Breast epithelium (tissue), 4 donors: ENCODE measurements at places on chromosomes 7 and 10.

- no peak for DNase-seq
These were observed 1033.1 kb downstream of the NRG3 start for GRCh38 chr10:82908096-82908495.

DNA sequence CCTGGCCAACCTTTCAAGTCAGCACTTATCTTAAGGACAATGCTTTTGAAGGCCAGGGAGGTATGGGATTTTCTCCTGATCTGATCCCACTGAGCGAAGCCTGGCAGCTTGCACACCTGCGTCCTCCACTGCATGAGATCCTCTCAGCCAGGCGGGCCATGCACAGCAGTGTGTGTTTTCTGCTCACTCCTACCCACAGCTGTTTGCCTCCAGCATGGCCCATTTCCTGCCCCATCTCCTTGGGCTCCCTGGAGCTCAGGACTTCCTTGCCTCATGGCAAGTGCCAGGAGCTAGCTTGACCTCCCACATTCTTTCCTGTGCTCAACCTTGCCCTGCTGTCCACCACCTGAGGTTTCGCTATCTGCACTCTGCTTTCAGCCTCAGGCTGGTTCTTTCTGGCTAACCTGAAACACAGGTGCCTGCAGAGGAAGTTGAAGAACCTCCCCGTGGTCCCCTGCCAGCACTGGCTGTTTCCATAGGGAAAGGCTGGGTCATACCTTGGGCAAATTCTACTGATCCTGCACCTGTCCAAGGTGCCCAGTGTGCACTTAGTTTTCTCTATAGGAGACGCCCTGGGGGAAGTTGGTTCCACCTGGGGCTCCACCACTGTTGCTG is 43.9 kb upstream of the EEPD1 start:
- DNase-seq: no peak

DNA sequence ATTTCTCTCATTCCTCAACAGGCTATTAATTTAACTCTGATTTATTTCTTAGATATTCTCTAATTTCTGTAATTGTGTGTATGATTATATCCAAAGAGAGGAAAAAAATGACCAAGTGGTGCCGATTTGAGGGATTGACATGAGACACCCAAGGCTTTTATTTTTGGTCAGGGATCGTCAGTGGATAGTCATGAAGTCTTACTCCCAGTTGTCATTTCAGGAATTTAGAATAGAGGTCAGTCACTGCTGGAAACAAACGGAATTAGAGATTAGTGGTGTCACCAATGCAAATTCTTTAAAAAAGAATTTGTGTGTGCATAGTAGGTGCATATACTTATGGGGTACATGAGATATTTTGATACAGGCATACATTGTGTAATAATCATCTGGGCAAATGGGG is 26.8 kb upstream of the AGR3 start:
- DNase-seq: no peak

DNA sequence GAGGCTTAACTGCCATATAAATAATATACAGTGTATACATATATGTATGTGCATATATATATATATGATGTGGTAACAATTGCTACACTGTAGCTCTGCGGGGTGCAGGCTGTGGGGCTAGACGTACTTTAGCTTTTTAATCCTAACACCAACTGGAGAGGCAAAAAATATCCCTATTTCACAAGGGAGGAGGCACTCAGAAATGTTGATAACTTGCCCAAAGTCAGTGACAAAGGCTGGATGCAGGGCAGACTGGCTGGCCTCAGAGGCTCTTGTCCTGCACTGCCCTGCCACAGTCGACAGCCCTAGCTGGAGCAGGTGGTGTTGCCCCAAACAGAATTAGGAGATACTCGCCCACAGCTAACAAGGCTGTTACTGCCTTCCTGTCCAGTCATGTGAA is 1.5 kb upstream of the RELN start:
- no peak for DNase-seq

- DNase-seq: no peak
These were observed 36.6 kb downstream of the RHEB start for GRCh38 chr7:151482883-151483710.

DNA sequence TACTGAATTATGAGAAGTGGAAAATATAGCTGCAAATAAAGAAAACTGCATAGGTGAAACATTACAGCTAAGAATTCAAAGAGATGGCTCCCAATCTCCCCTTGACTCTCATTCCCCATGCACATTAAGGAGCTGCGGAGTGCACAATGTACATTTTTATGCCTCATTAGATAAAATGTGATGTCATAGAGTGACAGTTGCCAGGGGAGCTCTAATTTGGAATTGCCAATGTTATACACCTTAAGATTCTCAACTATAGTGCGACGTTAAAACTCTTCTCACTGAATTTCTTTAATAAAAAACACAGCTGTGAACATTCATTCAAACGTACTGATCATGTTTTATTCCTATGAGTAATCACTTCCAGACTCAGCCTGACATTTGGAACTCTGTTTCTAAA is 386.9 kb upstream of the CELF2 start:
- no peak for DNase-seq

DNA sequence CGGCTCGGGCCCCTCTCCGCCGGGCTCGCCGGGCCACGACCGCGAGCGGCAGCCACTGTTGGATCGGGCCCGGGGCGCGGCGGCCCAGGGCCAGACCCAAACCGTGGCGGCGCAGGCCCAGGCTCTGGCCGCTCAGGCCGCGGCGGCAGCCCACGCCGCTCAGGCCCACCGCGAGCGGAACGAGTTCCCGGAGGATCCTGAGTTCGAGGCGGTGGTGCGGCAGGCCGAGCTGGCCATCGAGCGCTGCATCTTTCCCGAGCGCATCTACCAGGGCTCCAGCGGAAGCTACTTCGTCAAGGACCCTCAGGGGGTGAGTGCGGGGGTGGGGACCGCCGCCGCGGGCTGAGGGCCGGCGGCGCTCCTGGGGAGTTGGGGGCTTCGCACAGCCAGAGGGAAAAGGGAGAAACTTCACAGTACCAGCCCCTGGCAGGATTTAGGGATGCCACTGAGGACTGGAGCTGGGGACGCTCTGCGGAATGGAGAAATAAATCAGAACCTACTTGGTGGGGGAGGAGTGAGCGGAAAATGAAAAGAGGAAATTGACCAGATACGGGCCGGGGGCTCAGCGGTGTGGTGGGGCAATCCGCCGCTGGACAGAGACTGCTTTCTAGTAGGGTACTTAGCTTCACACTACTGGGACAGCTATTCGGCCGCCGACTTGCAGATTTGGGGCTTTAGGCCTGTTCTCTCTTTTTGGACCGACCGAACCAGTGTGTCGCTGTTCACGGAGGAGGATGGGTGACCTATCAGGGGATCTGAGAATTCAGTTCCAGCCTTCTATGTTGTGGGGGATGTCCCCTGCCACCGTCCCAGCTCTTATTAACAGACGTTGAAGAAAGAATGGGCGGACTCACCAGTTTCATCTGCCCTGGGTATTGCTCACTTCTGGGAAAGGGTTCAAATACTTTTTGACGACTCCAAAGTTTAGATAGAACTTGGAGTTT is 669 bp downstream of the PI4K2A start:
- peak; percentile 20 for DNase-seq

DNA sequence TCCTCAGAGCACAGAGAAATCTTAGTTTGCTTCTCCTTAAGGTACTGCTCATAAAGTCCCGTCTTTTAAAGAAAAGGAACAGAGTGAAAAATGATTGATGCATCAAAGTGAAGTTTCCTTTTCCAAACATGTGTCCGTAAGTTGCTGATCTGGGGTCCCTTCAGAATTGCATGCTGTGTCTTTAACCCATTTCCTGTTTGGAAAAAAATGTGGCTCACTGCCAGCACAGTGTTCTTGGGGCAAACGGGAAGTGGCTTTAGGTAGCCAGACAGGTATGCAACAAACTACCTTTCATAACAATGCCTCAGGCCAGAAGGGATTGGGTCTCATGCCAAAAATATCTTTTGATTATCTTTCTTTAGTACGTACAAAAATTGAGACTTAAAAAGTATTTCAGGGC is 50.9 kb downstream of the TFAM start:
- DNase-seq: peak; percentile 50

DNA sequence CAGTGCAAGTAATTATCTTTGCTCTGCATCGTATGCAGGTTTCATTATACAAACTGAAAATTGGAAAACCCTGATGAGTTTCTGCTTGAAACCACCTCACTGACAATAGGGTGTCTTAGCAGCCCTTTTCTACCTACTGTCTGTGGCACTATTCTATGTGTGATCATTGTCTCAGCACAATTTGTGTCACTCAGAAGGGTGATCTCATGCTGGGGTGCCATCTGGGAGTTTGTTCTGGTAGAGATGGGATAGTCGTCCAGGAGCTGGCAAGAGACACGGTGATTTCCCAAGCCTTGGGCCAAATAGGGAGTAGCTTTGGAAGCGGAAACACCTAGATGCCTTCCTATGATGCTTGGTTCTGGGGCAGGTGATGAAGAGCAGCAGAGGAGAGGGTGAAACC is 186.3 kb downstream of the FRMD4A start:
- DNase-seq: no peak

DNA sequence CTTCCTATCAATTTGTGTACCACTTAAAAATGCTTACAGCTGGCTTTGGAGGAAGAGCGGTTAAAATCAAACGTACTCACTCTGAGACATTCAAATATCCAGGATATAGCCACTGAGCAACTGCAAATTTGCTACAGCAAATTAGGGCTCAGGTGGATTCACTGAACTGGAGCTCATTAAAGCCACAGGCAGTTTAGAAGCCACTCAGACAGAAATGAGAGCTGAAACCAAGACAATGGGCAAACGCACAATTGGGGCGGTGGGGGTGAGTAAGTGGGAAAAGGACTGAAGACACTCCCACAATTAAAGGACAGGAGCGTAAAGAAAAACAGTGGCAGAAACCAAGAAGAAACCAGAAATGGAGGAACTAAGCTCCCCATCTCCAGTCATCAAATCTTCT is 20.5 kb downstream of the MPP7 start:
- DNase-seq: no peak

DNA sequence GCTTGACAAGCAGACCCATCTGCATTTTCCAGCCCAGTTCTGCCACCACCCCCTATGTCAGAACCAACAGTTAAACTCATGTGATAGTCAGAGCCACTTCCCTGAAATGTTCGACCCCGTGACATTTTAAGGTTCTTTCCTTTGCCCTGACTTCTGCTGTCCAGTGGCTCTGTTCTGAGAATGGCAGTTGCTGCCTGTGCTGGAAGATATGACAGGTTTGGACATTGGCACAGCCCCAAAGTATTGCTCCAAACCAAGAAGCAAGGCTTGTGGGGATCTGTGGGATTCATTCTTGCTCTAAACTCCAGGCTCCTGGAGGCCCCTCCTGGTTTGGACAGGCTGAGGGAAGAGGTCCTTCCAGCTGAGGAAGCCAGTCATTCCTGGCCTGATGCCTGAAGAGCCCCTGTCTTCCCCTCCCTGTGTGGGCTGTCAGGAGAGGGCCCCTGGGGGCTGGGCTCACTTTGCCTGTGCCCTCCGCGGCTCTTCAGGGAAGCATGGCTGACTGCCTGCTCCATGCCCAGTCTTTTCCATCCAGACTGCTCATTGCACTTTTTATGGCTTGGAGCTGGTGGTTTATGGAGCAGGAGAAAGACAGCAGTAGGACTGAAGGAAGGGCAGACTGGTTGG is 138.0 kb downstream of the CDH23 start:
- DNase-seq: no peak

GRCh38 chr10:50538555-50539398 is 85.0 kb downstream of the SGMS1 start:
- no peak for DNase-seq

DNA sequence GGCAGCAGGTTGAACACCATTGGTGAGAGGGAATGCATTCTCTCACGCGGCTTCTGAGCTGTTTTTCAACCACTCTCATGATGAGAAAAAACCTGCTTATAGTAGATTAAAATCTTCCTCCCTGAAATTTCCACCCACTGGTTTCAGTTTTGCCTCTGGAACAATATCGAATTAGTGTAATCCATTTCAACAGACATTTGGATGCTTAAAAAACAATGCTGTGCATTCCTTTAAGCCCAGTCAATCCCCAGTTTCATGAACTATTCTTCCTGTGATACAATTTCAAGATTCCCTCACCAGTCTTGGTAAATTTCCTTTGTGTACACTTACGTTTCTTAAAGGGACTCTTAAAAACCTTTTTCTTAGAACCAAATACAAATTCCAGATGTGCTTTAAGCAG is 89.6 kb downstream of the ITIH5 start:
- no peak for DNase-seq

GRCh38 chr10:61919646-61920215 is 18.2 kb downstream of the ARID5B start:
- DNase-seq: no peak

- DNase-seq: no peak
These were observed 3.2 kb upstream of the ATP6V1F start for GRCh38 chr7:128859232-128860157.

DNA sequence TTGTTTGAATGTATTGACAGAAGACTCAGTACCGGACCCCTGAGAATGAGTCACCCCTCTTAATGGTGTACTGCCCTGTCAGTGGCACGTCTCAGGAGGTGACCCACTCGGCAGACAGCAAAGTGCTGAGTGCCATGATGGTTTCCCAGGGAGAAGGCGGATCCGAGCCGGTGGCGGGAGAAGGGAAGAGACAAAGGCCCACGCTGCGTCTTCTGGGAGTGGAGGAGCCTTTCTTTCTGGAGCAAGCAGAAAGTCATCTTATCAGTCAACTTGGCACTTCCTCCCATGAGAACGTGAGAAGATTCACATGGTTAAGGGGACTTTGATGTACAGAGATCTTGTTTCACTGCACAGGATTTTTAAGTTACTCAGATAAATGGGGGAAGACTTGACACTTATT is 14.6 kb upstream of the PPP2R2D start:
- DNase-seq: no peak

- no peak for DNase-seq
These were observed 260.8 kb downstream of the SNX13 start for GRCh38 chr7:17679458-17679857.

DNA sequence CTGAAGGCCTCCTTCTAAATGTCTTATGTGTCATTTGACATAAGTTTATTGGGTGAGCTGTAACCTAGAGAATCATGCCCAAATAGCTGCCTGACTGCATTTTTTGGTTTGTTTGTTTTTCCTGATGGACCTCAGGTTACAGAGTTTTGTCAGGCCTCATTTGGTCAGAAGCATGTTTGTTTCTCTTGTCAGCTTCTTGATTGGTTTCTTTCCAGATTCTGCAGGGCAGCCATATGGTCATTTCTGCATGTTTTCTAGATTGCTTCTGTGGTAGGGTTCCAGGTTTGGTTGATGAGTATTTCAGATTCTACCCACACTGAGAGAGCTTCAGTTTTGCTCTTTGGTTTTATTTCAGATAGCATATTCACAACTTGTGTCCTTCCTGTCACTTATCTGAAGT is 28.0 kb downstream of the GLCCI1 start:
- DNase-seq: no peak

GRCh38 chr10:124539935-124540641 is 78.5 kb downstream of the LHPP start:
- no peak for DNase-seq

DNA sequence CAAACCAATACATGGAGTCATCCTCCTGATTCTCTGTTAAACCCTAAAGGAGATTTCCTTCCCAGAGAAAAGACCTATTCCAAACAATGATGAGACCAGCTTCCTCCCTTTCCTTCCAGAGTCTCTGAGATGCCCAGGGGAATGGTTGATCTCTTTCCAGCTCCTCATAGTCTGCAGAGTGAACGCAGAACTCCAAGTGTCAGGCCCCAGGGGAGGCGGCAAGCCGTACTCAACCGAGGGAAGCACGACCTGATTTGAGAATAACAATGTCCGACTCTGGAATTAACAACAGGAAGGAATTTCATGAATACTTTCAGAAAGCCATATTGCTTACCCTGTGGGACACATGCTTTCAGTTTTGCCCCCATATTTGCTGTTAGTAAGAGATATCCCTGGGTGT is 241.7 kb upstream of the GLI3 start:
- no peak for DNase-seq
